ENCODE measurements at places on chromosomes 3 and 15.

- no peak for DNase-seq
Measured at GRCh38 chr3:41681479-41681878, 280.4 kb downstream of the ULK4 start.

GRCh38 chr3:32469151-32469874, 33.3 kb downstream of the CMTM6 start:
- DNase-seq = no peak

- DNase-seq = no peak
Measured at GRCh38 chr3:192207651-192208050, 519.7 kb downstream of the FGF12 start.

DNA sequence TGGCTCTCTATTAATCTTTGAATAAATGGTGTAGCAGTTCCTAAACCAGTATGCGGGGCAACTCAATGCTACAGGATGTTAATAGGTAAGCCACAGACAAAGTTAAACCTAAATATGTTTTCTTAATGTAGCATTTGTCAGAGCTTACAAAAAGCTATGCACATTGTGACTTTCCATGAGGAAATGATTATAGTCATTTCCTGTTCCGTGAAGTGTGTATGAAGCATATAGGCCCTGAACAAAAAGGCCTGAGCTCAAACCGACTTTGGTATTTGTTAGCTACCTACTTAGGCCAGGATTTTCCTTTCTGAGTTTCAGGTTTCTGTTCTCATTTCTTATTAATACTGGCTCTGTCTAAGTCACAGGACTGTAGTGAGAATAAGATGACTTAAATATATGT, 14.2 kb downstream of the ZNF80 start:
- no peak for DNase-seq

DNA sequence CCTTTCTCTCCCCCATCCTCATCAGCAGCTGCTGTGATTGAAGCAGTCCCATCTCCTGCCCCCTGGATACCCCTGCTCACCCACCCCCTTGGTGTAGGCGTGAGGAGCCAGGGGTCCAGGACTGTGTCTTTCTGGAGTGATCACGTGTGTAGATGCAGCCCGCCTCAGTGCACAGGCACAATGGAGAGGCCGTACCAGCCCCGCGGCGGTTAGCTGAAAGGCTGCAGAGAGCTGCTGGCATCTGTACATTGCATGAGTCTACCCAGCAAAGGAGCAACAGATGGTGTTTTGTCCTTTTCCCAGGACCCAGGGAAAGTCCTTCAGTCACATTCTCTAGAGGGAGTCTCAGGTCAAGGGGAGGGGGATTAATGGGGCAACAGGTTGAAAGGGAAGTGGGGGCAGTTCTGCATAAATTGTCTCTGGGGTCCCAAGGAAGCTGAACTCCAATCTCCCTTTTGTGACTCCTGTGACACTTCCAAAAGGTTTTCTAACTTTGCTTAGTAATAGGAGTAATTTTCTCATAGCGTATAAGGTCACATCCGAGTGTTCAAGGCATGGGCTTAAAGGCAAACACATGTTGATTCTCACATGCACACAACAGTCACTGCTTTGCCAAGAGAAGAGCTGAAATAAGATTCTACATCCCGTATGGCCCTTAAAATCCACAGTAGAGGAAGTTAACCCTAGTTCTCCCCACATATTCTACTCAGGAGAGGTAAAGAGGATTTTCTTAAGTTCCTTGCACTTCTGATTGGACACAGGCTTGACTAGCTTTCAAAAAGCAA, 7.1 kb downstream of the CSPG5 start:
- no peak for DNase-seq

DNA sequence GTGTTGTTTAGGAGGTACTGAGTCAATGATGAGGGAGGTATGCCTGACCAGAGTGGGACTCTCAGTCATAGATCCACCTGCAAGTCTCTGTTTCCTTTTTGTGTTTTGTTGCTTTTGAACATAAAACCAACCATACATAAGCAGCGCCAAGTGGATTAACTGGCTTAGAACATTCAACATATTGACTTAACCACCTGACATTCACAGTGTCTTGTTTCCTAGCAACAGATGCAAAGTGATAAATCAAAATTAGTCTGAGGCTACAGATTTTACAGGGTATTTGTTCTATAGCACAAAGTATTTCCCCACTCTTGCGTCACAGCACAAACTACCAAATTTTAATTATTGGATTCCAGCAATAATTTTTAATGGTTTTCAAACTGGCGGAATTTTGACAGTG, 283.8 kb downstream of the BBX start:
- DNase-seq = no peak

DNA sequence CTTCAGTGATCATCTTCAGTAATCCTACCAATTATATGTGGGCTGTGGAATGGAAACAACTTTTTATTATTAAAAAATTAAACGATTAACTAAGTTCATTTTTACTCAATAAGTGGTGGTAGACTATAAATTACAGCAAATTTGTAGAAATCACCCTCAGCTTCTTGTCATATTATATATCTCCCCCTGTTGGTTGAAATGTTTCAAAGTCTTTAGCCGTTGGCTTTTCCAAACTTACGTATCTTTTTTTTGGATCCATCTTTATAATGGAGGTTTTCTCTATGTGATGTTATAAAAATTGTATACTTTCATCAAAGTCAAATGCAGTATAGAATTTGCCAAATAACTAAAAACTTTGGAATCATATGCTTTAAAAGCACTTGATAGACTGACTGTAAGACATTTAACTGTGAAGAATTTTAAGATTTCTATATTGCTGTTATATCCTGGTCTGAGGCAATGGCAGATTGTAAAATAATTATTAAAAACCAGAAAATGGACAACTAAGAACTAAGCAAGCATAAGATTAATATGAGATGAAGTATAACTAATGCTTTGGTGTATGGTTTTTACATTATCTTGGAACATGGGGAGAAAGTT, 44.7 kb downstream of the ATP11B start:
- DNase-seq = no peak

DNA sequence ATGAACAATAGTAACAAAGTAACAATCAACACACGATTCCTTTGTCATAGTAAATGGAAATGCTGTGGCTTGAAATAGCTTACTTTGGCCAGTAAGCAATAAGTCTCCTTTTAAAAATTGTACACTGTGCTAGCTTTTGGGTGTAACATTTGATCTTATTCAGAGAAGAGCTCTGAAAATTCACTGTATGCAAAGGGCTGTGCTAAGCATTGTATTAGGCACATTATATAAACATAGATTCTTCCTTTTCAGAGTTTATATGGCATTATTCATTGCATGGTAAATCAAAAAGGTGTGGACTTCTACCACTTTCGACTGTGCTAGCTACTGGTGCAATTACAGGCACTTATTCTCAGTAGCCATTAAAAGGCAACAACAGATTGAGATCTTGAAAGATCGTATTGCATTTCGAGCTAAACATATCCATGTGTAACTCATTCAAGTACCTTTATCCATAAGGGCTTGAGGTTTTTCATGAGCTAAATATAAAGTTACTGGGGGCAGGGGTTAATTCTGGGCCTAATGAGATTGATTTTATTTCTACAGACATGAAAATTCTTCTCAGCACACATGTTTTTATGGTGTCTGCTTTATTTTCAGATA, 246.8 kb downstream of the NR1D2 start:
- no peak for DNase-seq

GRCh38 chr3:120419797-120420196, 31.0 kb downstream of the FSTL1 start:
- DNase-seq = peak; percentile 48

DNA sequence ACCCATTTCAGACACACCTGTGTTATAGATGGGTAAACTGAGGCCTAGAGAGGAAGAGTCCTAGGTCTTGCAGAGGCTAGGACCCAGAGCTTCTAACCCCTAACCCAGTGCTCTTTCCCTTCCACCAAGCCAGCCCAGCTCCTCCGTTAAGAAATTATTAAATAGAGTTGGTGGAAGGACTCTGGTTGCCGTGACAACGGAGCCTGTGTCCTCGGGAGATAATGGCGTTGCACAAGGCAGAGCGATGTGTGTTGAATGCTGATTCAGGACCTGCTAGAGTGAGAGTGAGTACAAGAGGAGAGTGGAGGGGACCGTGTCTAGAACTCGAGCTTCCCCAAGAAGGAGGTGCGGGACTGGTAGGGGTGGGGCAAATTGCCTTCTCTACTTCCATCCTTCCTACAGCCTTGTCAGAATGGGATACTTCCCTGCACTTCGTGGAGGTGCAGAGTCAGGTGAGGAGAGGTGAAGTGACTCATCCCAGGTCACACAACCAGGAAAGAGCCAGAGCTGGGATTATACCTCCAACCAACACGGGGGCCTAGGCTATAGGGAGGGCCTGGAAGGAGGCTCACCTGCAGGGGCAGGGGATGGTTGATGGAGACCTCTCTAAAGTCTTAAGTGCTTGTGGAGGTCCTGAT, 8.6 kb downstream of the SLC6A1 start:
- DNase-seq = peak; percentile 33

GRCh38 chr3:66675366-66675765, 174.5 kb upstream of the LRIG1 start:
- no peak for DNase-seq

DNA sequence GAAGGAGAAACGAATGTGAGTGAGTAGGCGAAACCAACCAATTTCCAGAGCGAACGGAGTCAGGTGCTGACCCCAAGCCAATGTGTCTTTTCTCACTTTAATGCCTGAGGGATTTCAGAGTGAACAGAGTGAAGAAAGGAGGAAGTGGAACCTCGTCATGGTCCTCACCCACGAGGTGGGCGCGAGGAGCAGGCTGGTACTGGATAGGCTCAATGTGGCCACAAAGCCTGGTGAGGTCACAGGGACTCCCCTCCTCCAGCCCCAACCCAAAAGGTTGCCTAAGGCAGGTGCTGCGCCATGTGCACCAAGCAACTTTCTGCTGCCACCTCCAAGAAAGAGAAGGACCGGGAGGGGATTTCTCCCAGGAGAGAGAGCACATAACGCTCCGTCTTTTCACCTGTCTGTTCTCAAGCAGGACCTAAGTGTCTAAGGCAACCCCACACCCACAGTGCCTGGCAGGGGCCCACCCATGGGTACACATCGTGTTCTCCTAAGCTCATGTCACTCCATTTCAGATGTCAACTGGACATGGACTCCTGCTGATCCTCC, 3.8 kb downstream of the NRROS start:
- no peak for DNase-seq

DNA sequence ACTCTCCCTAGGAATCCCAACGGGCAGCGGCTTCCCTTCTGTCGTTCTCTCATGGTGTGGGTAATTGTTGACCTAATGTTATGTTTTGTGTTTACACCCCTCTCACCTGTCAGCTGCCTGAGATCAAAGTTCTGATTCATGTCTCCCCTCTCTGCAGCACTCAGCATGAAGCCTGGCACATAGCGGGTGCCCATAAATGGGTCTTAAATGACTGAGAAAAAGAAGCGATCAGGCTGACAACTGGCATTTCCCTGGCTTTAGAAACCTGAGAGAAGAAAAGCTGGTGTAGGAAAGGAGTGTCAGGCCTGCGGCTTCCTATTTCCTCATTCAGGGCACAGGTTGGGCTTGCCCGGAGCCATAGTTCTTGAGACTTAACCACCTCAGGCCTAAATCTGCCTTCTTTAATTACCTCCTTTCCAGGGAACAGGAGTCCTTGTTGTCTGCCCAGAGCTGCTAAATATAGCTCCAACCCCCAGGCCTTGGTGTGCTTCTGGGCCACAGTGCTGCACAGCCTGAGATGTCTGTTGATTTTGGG, 31.8 kb downstream of the LPP start:
- DNase-seq = no peak

DNA sequence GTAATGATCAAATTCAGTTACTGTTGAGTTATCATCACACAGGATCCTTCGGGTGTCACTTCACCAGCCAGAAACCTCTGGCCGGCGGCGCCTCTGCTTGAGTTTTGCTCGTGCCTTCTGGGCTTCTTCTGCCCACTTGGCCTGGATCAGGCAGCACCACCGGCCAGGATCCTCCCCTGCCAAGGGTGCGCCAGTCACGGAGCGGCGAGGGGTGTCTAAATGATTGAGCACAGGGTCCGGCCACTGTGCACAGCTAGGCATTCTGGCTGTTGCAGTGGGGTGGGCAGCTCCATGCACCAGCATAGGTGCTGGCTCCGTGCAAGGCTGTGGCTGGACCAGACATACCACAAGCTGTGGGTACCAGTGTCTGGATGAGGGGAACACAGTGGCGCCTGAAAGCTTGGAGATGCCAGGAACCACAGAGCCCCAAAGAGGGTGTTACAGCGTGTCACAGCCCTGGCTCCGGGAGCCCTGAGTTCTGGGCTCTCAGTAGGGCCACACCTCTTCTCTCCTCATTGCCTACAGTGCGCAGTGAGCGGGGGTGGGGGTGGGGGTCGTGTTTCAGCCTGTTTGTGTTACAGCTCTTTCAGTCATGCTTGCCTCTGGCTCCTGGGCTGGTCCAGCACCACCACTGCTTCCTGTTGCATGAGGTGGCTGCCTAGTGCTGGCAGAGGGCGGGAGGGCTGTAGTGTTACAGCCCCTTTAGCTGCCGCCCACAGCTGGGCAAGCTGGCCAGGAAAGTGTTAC, 169.4 kb downstream of the FNDC3B start:
- peak; percentile 21 for DNase-seq

GRCh38 chr3:128382221-128382807, 84.4 kb downstream of the DNAJB8 start:
- peak; percentile 39 for DNase-seq

DNA sequence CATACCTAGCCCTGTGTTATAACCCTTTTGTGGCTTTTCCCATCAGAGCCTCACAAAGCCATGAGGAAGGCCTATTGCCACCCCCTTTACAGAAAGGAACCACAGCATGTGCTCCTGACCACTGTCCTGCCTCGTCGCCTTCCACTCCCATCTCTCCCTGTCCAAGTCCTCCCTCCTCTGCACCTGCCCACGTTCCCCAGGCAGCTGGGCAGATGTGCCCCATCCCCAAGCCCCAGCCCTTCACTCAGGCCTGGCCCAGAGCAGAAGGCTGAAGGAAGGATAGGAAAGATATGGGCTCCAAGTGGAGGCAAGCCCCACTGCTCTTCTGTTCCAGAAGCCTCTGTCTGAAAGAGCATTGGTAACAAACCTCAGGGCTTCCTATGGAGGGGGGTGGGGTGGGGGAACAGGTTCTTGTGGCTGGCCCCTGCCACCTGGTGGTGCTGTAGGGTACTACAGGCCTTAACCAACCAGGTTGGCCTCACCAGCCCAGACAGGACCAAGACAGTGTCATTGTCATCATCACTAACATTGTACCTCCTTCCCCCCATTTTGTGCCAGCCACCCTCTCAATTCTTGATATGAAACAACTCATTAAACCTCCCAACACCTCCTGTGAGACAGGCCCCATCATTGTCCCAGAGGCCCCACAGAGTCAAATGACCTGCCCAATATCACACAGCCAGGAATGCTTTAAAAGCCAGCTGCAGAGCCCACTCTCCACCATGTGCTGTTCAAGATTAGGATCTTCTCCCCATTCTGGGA, 10.0 kb downstream of the POC1A start:
- DNase-seq = peak; percentile 90

- DNase-seq = no peak
Measured at GRCh38 chr15:38229705-38230310, 22.8 kb upstream of the SPRED1 start.
